ENCODE measurements at places on chromosomes 13 and 19. TPM values are rescaled to one million over a fixed set of nuclear protein-coding genes. Genes with fewer than 3 reads are reported as not detected.

Gene TLE6
- total RNA-seq = 2.3 TPM

Gene INTS6
- total RNA-seq = 50.8 TPM

Gene ZNF792
- total RNA-seq = 5.2 TPM

Gene KLK1
- not detected for total RNA-seq

Gene BCL3
- total RNA-seq = 10.3 TPM

Gene ZNF440
- total RNA-seq = 10.4 TPM

Gene C5AR1
- 0.49 TPM for total RNA-seq

Data from hair follicle dermal papilla cell (primary cell).